ENCODE measurements at places on chromosomes 3 and 15.

DNA sequence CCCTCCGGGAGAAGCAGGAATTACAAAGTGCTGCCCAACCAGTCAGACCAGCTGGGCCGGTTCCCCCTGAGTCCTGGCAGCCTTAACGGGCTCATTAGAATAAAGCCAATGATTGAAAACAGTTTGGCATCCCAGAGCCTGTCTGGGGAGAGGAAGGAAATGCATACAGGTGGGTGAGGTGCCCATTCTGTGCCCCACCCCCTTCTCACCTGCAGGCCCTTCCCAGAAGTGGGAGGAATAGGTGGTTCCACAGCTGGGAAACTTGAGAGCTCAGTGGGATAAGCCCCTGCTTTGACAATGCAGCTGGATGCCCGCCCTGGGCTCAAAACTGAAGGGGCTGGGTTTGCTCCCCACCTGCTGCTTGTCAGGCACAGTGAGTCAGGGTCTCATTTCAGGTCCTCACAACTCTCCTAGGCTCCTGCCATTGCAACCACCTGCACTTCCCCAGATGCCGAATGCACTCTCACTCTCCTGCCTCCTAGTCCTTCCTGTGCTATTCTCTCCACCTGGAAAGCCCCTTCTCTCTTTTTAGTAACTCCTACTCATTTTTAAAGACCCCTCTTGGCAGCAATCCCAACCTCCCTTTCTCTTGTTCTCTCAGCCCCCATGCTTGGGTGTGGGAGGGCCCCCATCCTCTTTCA is 5.5 kb upstream of the BUB1B start:
- DNase-seq = peak; percentile 81

DNA sequence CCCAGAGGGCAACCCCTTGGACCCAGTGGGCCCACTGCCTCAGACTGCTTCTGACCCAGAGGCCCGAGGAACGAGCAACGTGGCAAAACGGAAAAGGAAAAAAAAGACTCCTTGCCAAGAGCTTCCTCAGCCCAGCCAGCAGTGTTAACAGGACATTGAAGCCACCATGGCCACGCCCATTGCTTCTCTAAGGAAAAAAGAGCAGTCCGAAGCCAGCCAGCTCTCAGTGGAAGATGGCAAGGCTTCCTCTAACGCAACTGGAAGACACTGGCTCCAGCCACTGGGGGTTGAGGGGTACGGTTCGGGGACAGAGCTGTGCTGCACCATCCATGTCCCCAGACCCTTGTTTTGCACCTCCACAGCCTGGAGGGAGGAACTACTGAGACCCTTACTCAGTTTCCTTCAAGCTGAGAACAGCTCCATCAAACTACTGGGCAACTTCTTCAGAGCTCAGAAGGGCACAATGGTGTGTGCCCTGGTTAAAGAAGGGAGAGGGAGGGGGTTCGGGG is 10.7 kb downstream of the BMF start:
- no peak for DNase-seq

GRCh38 chr3:4411236-4411635 is 55.8 kb downstream of the SUMF1 start:
- no peak for DNase-seq

- DNase-seq = no peak
Observed at GRCh38 chr3:30112902-30113484, 493.4 kb upstream of the TGFBR2 start.

DNA sequence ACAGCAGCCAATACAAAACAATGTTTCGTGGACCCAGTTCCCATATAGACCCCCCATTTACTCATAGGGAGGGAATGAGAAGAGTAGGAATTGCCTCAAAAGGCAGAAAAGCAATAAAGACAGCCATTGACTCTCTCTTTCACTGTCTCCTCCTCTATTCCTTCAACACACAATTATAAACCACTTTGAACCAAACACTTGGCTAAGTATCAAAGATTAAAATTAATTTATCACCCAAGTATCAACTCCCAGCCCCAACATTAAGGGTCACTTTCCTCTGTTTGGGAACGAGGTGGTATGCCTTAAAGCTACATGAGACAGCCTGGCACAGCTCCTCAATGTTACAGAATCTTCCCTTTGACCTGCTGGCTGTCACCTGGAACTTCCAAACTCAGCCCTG is 16.4 kb upstream of the LRIG1 start:
- no peak for DNase-seq

GRCh38 chr3:95971573-95971972 is 842.8 kb upstream of the EPHA6 start:
- no peak for DNase-seq

GRCh38 chr15:75138016-75138999 is 63.4 kb upstream of the C15orf39 start:
- peak; percentile 84 for DNase-seq

DNA sequence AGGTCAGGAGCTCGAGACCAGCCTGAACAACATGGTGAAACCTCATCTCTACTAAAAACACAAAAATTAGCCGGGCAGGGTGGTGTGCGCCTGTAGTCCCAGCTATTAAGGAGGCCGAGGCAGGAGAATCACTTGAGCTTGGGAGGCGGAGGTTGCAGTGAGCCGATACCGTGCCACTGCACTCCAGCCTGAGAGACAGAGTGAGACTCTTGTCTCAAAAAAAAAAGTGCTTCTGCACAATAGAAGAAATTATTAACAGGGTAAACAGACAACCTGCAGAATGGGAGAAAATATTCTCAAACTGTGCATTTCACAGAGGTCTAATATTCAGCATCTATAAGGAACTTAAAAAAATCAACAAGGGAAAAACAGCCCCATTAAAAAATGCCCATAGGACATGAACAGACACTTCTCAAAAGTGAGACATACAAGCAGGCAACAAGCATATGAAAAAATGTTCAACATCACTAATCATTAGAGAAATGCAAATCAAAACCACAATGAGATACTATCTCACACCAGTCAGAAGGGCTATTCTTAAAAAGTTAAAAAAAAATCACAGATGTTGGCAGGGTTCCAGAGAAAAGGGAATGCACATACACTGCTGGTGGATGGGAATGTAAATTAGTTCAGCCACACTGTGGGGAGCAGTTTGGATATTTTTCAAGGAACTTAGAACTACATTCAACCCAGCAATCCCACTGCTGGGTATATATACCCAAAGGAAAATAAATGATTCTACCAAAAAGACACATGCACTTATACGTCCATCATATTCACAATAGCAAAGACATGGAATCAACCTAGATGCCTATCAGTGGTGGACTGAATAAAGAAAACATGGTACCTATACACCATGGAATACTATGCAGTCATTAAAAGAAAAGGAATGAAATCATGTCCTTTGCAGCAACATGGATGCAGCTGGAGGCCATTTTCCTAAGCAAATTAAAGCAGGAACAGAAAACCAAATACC is 75.5 kb downstream of the MSL2 start:
- DNase-seq = no peak

GRCh38 chr3:45592405-45592804 is 2.1 kb upstream of the LIMD1 start:
- no peak for DNase-seq
